ENCODE measurements at places on chromosomes 1 and 21.

GRCh38 chr1:214702556-214702955 lies 99.6 kb downstream of the CENPF start:
- no peak for DNase-seq

DNA sequence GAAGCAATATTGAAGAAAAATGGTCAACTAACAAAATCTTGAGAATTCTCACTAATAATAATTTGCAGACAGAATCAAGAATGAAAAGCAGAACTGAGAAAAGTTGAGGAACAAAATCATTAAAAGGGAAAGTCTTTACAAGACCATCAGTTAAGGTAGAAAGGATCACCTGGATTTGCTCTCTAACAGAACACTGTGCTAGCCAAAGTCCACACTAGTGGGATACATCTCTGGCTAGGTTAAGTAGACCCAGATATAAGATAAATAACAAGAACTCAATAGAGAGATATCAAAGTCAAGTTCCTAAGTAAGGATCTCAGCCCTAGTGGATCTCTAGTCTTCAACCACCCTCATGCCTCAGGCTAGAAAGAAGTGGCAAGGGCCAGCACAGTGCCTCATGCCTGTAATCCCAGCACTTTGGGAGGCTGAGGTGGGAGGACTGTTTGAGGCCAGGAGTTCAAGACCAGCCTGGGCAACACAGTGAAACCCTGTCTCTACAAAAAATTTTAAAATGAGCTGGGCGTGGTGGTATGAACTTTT lies 19.6 kb downstream of the IPP start:
- no peak for DNase-seq

DNA sequence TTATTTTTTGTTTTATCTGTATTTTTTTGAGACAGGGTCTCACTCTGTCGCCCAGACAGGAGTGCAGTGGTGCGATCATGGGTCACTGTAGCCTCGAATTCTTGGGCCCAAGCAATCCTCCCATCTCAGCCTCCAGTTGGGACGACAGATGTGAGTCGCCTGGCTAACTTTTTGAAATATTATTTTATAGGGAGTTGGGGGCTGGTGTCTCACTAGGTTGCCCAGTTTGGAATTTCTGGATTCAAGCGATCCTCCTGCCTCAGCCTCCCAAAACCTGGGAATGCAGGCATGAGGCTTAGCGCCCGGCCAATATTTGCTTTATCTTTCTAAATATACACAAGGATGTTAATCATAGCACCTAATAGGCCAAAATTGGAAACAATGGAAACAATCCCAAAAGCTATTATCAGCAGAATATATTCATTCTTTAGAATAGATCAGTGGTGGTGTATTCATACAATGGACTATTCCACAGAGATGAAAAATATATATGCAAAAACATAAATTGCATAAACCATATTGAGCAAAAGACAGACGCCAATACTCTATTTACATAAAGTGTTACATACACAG lies 55.9 kb downstream of the DAP3 start:
- DNase-seq = no peak

DNA sequence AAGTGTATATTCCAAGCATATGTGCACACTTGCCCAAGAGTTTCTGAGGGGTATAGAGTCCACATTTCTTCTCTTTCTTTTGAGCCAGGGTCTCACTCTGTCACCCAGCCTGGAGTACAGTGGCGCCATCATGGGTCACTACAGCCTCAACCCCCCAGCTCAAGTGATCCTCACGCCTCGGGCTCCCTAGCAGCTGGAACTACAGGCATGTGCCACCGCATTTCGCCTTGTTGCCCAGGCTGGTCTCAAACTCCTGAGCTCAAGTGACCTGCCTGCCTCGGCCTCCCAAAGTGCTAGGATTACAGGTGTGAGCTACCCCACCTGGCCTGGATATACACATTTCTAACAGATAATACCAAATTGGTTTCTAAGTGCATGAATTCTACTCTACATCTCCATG lies 17.1 kb upstream of the SRP9 start:
- no peak for DNase-seq

- no peak for DNase-seq
Observed at GRCh38 chr1:245609354-245610150, 454.8 kb downstream of the KIF26B start.

- DNase-seq = no peak
Observed at GRCh38 chr1:222373216-222373615, 174.7 kb downstream of the HHIPL2 start.

- DNase-seq = no peak
Observed at GRCh38 chr1:37656881-37657280, 22.2 kb upstream of the RSPO1 start.

DNA sequence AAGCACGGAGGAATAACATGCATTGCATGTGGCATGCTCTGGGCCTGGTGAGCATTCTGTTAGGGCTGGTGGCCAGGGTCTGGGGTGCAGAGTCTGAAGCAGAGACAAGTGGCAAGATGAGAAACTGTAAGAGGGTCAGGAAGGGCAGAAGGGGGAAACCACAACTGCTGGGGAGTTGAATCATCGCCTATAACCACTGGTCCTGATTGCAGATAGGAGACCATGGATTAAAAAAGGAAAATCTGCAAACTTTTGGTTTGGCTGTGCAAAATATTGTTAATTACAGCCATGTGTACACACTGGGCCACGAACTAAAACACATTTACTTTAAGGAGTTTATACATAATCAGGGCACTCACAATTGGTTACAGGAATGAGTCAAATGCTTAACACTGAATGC lies 76.6 kb downstream of the TGFBR3 start:
- DNase-seq = no peak

DNA sequence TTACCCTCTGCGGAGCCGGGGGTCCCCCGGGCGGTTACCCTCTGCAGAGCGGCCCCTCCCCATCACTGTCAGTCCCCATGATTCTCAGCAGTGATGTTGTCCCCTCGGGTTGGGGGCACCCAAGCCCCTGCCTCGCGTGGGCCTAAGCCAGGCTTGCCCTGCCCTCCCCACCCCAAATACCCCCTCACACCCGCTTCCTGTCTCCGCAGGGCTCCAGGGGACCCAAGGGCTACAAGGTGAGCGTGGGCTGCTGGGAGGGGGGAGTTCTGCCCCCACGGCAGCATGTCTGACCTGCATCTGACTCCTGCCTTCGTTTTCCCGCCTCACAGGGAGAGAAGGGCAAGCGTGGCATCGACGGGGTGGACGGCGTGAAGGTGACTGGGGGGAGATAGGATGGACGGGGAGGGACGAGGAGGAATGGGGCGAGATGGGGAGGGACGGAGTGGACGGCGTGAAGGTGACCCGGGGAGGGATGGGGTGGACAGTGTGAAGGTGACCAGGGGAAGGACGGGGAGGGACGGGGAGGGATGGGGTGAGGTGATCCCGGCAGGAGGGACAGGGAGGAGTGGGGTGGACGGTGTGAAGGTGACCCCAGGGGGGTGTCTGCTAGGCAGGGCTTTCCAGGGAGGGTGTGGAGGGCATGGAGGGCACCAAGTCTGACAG lies 8.6 kb downstream of the COL6A1 start:
- no peak for DNase-seq

DNA sequence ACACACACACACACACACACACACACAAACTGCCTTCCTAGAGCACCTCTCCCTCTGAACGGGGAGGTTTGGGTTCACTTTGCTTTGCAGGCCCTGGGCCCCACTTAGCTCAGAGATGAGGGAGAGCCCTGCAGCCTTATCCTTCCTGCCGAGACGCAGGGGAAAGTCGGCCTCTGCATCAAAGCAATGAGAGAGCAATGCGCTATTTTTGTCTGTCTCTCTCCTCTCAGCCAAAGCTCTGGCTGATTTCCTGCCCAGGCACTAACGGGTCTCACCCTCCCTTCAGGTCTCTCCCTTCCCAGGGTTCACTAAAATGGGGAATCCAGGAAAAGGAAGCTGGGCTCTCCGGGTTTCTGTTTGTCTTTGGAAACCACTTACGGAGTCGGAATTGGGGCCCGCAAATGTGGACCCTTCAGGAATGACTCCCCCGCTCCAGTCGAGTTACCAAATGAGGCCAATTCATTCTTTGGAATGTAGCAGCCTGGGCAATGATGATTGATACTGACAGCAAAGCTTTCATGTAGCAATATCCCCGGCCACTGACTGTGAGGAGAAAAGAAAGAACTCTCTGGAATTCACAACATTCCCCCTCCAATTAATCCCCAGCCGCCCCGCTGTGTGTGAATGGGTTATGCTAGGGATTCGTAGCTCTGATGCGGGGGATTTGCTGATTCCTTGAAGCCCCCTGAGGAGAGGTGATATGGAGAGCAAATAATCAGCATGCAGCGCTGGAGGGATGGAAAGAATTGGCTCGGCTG lies 61.5 kb upstream of the WLS start:
- DNase-seq = no peak

- no peak for DNase-seq
Observed at GRCh38 chr1:84434801-84435549, 36.7 kb downstream of the DNASE2B start.

DNA sequence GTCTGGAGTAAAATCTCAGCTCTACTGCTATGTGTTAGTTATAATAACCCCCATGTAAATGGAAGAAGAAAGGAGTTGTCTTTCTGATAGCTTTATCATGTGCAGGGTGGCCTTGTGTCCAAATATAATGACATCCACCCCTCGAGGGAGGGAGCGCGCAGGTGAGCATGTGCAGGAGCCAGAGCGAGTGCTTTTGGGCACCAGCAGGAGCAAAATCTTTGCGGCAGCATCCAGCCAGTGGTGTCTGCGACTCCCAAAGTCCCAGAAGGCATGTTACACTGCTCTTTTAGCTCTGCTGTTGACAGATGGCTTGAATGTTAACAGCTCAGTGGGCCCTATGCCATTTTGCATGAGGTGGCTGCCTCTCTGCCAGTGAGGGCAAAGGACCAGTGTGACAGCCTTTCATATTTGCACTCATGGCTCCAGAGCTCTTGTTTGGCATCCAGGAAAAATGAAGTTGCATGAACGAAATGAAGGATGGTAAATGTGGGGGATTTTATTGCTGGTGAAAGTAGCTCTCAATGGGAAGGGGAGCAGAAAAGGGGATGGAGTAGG lies 146.7 kb downstream of the HMCN1 start:
- DNase-seq = no peak

DNA sequence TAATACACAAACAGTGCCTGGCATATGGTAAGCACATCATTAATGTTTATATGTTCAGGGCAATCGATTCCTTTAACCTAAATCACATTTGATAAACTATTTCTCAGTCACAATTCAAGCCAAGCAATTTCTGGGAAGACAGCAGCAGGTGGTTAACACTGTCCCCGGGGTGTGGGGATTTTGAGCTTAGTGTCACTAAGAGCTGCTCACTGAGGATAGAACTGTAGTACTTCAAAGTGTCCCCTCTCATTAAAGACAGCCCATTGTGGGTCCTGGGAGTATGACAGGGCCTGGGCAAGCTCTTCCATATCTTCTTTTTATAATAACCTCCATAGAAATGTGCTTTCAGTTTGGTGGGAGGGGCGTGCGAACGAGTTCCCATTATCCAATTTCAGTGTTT lies 8.4 kb upstream of the GALNT2 start:
- DNase-seq = no peak

GRCh38 chr1:173005196-173005864 lies 45.4 kb downstream of the TNFSF18 start:
- no peak for DNase-seq

DNA sequence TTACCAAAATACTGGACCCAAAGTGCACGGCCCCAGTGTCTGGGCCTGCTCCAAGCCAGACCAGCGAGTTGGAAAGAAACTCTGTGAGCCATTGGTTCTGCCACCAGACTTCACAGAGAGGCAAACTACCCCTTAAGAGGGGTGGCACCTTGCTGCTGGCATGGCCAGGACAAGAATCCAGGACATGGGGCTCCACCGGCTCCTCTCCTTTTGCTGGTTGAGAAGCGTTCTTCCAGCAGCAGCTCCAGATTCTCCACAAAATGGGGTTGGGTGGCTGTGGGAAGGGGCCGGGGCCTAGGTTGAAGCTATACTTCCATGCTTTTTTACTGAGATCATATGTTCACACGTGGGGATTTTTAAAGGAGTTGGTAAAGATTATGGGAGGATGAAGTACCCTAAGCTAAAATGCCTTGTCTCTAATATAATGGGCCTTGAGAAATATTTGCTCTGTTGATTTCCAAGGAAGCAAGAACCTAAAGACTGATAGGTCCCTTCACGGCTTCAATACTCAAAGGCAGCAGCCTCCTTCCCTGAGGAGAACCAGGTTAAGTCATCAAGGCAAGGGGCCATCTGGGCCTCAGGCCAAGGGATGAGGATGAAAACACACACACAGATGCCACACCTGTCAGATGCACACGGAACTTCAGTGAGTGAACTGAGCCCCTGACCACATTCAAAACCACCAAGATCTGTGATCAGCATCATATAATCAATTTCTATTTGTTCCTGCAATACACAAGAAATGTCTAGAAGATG lies 3.1 kb downstream of the C1orf198 start:
- no peak for DNase-seq

All from LoVo (cell line).